ENCODE measurements at places on chromosomes 6 and 20.

DNA sequence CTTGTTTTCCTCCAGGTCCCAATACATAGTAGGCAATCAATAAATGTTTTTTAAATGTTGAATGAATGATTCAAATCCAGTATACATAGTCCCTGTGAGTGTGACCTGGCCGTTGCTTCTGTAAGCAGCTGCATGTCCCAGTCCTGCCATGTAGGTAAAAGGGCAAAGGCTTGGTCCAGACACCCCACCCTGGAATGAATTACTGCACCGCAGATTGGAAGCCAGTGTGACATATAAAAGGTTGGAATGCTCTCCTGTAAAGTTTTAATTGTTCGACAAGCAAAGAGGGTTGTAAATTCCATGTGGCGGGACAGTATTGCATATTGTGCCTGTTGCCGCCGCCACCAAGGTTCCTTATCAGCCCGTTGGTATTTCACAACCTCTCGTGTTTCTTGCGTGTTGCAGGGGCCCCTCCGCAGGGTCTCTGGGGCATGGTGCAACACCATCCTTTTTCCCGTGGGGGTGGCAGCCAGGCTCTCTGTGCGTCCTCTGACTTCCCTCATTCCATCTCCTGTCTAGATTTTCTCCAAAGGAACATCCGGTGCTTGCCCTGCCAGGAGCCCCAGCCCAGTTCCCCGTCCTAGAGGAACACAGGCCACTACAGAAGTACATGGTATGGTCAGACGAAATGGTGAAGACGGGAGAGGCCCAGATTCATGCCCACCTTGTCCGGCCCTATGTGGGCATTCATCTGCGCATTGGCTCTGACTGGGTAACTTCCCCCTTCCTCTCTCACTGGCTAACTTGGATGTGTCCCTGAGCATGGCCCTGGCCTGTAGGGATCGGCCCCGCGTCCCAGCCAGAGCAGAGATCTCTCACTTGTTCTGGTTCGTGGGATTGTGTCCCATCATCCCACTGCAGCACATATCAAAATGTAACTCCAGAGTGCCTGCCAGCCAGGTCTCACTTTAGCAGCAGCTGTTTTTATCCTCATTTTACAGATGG lies 20.3 kb downstream of the POFUT1 start:
- DNase-seq = no peak

DNA sequence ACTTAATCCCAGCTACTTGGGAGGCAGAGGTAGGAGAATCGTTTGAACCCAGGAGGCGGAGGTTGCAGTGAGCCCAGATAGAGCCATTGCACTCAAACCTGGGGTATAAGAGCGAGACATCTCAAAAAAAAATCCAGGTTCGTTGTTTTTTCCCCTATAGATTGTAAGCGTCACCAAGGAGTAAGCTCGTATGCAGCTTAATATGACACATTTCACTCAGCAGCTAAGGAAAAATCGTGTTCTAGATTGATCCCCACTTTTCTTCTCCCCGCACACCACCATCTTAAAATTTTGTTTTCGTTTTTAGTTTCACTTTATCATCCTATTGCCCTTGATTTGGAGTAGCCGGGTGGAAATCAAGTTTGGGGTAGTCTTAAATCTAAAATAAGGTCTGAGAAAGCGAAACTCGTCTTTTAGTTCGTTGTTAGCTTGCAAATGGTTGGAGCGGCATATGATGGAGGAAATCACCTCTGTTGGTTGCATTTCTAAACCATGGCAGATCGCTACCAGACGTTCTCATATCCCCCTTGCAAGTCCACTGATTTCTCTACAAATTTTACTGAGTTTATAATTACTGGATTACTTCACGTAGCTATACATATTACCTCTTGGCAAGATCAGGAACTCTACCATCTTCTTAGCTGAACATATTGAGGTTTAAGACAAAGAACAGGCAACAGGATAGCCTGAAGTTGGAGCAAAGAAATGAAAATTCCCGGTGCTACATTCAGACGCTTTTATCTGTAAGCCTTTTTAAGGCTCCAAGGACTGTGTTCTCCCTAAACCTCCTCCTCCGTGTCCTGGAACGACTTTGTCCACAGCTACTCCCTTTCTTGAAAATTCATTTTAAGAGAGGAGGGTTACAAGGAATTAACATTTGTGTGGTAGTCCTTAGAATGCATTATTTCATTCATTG lies 91.1 kb upstream of the BTN3A2 start:
- DNase-seq = no peak

- DNase-seq = no peak
Measured at GRCh38 chr6:2830183-2830582, 11.5 kb downstream of the SERPINB1 start.

DNA sequence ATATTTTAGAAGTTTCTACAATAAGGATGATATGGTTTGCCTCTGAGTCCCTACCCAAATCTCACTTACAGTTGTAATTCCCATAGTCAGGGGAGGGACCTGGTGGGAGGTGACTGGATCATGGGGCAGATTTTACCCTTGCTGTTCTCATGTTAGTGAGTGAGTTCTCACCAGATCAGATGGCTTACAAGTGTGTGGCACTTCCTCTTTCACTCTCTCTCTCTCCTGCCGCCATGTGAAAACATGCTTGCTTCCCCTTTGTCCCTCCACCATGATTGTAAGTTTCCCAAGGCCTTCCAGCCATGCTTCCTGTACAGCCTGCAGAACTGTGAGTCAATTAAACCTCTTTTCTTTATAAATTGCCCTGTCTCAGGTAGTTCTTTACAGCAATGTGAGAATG lies 527.5 kb upstream of the ID4 start:
- no peak for DNase-seq

GRCh38 chr6:148869585-148869984 lies 122.8 kb downstream of the UST start:
- DNase-seq = no peak

GRCh38 chr6:26089272-26089671 lies 2.0 kb downstream of the HFE start:
- no peak for DNase-seq

- no peak for DNase-seq
Measured at GRCh38 chr6:103872678-103873077, 987.0 kb downstream of the HACE1 start.

DNA sequence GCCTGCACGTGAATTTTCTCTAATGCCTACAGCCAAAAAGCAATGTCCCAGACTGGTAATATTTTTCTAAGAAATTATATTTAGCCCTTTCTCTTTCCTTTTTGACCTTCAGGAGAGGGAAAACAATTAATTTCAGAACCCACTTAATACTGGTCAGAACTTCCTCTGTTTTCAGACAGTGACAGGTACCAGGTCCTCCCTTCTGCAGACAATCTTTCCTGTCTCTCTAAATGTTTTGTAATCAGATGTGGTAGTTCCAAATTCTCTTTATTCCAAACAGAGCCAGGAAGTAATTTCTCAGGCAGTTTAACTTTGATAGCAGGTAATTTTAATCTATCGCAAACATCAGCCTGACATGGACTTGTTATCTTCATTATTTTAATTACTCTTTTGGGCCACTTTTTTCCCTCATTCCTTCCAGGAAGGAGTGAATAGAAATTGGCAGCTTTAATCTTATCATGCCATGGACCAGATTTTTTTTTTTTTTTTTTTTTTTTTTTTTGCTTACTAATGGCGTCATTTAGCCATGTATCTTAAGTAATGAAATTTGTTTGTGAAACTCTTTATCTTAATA lies 348.6 kb upstream of the SOX4 start:
- DNase-seq = no peak

DNA sequence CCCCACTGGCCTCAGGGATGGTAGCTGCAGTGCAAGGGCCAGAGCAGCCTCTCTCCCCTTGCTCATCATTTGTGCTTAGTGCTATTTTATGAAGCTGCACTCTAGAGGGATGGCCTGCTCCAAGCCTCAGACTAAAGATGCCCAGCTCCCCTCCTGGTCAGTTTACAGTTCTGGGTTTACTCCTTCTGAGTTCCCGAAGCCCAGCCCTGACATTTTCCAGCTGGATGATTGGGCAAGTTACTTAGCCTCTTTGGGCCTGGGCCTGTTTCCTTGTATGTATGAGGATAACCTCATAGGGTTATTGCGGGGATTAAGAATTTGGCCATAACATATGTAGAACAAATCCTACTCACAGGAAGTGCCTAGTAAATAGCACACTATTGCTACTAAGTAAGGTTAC lies 31.8 kb upstream of the EMILIN3 start:
- DNase-seq = no peak

DNA sequence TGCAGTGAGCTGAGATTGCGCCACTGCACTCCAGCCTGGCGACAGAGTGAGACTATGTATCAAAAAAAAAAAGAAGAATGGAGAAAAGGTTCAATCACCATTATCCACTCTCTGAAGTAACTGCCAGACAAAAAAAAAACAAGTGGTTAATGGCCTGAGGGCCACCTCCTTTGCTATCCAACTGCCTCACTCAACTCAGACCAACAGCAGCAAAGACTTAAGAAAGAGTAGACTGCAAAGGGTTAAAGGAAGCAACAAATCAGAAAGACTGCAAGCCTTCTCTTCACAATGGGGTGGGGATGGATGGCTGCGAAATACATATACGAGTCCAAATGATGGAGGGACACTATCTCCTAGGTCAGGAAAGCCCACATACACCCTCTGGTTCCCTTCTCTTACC lies 3.2 kb downstream of the NFS1 start:
- DNase-seq = no peak

GRCh38 chr6:16967470-16967817 lies 134.4 kb upstream of the STMND1 start:
- no peak for DNase-seq

DNA sequence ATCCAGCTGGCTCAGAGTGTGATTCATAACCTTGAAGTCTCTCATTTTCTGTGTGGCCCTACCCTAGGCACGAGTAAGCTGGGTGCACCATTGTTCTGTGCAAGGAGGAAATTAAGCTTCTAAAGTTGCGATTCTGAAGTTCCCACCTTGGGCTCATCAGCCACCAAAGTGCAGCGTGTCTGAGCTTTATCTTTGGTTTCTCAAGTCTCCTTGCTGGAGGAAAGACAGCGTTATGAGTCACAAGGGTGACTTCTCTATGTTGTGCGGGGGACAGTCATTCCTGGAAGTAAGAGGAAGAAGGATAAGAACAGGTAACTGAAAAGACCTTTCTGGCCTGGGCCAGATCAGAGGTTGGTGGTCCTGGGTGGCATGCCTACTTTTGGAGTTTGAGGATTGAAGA lies 16.8 kb downstream of the MRAP2 start:
- DNase-seq = no peak

- no peak for DNase-seq
Measured at GRCh38 chr20:53346335-53346648, 247.3 kb downstream of the ZNF217 start.

- no peak for DNase-seq
Measured at GRCh38 chr6:110674096-110674495, 141.2 kb downstream of the CDK19 start.

DNA sequence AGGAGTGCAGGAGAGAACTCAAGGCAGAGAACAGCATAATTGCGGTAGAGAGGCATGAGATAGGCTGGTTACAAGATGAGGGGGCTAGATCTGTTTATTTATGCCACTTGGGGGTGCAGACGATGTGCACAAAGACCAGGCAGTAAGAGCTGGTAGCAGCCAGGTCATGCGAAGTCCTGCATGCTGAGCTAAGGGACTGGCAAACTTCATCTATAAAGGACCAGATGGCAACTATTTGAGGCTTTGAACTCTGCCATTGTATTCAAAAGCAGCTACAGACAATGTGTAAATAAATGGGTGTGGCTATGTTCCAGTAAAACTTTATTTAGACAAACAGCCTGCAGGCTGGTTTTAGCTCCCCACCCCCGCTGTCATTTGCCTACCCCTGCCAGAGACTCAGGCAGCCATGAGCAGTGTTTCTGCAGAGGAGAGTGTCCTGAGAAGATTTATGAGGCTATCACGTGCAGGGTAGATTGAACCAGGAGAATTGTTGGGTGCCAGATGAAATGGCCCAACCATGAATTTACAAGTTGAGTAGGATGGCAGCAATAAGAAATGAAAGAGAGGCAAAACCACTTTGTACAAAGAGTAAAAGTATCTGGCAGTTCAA lies 253.4 kb upstream of the MOCS1 start:
- DNase-seq = no peak

DNA sequence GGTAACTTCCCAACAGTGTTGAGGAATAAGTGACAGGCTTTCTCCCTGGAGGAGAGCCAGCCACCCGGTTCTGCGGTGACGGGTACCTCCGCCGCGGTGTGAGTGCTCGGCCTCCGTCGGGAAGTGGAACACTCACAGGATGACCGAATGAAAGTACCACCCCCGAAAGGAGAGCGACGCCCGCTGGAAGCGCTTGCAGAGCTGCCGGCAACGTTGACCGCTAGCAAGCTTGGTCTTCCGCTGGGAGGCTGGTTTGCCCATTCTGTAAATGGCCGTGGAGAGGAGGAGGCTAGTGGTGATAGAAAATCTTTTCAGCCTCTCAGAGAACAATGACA lies 614 bp upstream of the TMEM242 start:
- DNase-seq = no peak

DNA sequence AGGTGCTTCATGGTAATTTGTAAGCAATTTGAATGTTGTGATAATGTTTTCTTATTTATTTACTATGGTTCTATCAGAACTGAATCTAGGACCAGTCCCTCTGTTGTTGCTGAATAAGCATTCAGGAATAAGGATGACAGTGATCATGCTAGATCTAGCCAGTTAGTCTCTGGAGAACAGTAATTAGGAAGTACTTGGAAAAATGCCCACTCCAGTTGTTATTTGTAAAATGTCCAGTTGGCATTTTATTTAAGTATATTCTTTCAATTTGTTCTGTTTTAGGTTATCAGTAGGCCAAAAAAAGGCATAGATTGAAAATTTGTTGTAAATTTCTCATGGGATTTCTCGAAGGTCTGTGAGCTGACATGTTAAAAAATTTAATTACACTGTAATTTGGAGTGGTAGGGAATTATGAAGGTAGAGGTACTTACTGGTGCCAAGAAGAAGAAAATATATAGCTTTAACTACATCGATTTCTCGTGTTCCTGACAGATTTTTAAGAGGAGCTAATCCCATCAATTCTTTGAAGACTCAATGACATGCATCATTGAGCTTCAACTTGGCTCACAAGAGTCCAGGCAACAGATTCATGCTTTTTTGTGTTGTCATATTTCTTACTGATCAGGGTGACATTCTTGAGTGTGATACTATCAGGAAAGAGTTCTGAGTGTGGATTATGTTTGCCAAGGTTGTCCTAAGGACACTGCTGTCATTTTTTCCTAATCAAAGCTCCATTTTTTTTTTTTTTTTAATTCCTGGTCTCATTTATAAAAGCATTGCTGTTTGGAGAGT lies 177.3 kb downstream of the CARMIL1 start:
- DNase-seq = no peak

DNA sequence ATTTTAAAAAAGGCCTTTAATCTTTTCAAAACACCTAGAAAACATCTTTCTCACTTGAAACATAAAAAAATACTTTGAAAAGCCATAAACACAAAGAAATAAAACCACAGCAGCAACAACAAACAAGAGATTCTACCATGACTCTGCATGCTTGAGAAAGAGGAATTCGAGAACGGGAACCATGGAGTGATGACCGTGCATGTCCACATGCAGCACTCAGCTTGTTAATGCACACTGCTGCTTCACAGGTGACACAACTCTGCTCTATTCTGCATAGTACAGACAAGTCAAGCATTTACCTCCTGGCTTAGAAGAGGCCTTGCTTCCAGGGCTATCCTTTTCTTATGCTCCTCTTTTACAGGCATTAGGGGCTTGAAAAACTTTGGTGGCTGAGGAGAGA lies 64.9 kb upstream of the NUP153 start:
- no peak for DNase-seq

GRCh38 chr6:149248693-149249369 lies 68.7 kb upstream of the TAB2 start:
- no peak for DNase-seq
